ENCODE measurements at places on chromosomes 2 and 18.

- peak; percentile 79 for DNase-seq
These were observed 39.5 kb downstream of the TMEM247 start for GRCh38 chr2:46518861-46519260.

DNA sequence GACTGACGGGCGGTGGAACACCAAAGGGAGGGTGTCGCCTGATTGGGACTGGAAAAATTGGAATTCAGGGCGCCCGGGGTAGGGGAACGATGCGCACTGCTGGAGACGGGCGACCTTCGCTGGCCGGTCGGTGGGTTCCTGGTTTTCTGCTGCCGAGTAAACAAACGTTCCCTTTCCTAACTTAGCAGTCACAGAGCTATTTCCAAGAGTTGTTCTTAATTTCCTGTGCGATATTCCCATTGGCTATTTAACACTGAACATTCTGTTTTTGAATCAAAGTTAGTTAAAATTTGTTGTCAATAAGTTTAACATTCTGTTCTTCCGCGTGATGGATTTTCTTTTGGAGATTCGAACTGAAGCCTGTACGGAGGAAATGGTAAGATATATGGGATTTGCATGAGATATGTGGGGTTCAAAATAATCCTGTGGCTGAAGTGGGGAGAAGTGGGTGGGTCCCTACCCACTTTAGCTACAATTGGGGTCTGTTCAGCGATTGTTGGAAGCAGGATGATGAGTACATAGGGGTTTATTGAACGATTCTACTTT is 862 bp downstream of the C18orf54 start:
- no peak for DNase-seq

GRCh38 chr2:55235724-55236538 is 3.4 kb downstream of the RPS27A start:
- no peak for DNase-seq

- no peak for DNase-seq
These were observed 9.7 kb upstream of the OTOS start for GRCh38 chr2:240149943-240150784.
